ENCODE measurements at places on chromosomes 2 and 18. TPM values are rescaled to one million over a fixed set of nuclear protein-coding genes. Genes with fewer than 3 reads are reported as not detected.

DNA sequence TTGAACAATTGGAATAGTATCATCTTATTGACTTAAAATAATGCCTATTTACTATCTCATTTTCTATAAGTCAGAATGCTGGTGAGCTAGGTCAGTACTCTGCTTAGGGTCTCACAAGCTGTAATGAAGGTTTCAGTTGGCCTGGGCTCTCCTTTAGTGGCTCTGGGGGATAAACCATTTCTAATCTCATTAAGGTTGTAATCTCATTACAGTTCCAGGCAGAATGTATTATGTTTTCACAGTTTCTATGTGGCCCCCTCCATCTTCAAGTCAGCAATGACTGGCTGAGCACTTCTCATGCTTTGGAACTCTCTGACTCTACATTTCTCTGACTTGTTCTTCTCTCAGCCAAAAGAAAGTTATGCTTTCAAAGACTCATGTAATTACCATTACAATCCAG lies 163.1 kb downstream of the CCDC178 start:
- no peak for DNase-seq

GRCh38 chr2:1546023-1546591 lies 132.8 kb downstream of the TPO start:
- no peak for DNase-seq

- DNase-seq, result peak; percentile 72
Observed at GRCh38 chr18:23099621-23100020, 35.7 kb upstream of the CABLES1 start.

DNA sequence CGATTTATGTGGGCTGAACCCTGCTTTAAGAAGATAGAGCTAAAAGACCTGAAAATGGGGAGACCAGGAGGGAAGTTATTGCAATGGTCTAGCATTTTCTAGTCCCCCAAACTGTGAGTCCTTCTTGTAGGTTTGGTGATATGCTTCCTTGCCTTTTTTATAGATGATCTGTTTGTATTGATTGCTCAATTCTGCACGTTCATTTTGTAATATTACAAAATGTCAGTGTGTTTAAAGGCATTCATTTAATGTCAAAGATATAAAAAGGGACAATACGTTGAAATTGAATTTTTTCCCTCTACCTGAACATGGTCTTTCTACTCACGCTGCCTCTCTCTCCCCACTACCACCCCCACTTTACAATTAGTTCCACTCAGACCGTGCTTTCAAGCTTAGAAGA lies 5.6 kb upstream of the FIGN start:
- DNase-seq, result no peak

- DNase-seq, result no peak
Observed at GRCh38 chr2:36389091-36389564, 33.5 kb downstream of the CRIM1 start.

DNA sequence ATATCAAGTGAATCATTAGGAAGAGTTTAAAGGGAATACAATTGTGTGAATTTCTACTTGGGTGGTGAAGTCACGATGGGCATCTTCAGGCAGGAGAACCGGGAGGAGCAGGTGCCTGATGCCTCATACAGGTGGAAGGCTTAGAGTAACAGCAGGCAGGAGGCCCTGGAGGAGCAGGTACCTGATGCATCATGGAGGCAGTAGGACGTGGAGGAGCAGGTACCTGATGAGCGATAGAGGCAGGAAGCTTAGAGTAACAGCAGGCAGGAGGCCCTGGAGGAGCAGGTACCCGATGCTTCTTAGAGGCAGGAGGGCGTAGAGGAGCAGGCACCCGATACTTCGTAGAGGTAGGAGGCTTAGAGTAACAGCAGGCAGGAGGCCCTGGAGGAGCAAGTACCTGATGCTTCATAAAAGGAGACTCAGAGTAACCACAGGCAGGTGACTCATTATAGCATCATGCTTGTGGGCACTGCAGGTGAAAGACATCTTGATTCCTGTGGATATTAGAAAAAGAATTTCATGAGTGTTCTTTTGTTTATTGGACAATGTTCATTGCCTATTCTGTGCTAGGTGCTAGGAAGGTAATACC lies 133.9 kb downstream of the ATP9B start:
- DNase-seq, result no peak

DNA sequence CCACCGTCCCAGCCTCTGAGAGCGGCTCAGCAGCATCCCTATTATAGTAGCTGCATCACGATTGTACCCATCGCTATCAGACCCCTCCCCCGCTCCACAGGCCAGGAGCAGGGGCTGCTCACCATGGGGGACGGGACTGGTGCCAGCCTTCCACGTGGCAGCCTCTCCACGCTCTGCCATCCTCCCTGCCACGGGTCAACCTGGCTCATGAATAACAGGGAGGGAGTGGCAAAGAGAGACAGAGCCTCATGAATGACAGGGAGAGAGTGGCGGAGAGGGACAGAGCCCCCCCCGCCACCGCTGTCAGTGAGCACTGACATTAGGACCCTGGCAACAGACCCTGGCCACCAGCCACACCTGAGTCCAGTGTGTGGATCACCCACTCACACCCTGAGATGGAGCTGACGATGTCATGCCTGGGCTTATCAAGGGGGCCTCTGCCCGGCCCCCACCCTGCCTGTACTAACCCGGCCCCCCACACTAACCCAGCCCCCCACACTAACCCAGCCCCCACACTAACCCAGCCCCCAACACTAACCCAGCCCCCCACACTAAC lies 16.9 kb downstream of the CROCC2 start:
- DNase-seq, result no peak

- DNase-seq, result no peak
Observed at GRCh38 chr2:169980001-169980400, 152.7 kb downstream of the UBR3 start.

DNA sequence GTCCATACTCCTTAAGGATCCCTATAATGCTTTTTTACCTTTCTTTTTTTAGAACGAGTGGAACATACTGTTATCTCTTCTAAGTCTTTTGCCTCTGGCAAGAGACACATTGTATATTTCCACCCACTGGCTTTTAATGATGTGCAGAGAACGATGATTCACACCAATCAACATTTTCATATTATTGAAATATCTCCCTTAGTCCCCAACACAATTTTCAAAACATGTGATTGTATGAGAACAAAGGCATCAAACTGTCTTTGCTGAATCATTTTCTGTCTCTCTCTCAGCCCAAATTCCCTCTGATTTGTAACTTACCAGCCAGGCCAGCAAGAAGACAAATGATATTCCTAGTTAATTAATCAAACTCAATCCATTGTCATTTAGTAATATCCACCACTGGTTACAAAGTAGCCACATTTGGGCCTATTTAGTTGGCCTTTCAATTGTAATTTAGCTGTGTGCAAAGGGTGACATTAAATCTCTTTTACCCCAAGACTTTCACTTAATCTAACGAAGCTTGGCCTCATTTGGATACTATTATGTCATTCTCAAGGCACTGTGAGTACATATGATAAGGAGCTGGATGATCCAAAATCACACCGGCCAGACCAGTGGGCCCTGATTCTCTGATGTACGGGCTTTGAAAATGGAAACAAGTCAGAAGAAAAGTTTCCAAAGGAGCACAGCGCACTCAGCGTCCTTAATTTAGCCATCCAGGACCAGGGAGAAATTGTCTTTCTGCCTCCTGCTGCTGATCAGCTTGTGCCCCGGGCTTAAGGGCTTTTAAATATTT lies 185.1 kb downstream of the SCG2 start:
- no peak for DNase-seq

- DNase-seq, result no peak
Observed at GRCh38 chr2:20565101-20565622, 85.7 kb downstream of the HS1BP3 start.

DNA sequence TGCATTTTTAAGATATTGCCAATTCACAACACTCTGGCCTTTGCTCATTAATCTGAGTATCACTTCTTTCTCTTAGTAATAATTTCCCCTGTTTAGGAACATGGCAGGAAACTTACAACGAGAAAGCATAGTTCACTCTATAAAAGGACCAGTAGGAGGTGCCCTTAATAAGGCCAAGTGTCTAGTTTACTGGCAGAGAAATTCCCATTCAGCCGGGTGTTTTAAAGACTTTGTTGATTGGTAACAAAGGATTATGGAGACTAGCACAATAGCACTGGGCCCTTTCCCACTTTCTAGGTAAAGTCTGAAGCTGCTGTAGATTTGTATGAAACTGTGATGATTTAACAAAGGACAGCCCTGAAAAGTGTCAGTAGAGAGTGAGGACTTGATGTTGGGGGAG lies 3.1 kb downstream of the DCC start:
- DNase-seq, result no peak

DNA sequence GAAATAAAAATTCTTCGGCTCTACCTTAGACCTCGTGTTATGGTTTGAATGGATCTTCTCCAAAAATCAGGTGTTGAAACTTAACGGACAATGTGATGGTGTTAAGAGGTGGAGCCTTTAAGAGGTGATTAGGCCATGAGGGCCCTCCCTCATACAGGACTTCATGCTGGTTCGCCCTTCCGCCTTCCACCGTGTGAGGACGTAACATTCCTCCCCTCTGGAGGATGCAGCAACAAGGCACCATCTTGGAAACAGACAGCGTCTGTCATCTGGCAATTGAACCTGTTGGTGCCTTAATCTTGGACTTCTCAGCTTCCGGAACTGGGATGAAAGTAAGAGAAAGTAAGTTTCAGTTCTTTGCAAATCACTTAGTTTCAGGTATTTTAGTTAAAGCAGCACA lies 126.3 kb upstream of the SPRED2 start:
- no peak for DNase-seq

- no peak for DNase-seq
Observed at GRCh38 chr2:176118601-176119339, 2.2 kb downstream of the HOXD10 start.

DNA sequence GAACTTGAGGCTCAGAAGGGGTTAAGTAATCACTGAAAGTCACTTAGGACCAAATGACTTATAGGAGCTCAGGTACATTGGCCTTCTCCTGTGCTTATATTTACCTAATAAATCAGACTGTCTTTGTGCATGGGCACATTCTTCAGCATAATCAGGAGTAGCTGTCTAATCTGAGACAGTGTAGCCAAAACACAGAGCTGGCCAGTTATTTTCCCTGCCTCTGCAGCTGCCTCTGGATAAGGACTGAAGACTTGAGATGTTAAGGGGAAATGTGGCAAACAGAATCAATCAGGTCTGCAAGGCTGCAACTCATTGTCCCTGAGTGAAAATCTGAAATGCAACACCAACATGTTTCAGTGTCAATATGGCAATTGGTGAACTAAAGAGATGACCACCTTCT lies 1.5 kb downstream of the FSHR start:
- DNase-seq, result no peak

GRCh38 chr18:72799106-72799505 lies 68.7 kb downstream of the NETO1 start:
- DNase-seq, result no peak

DNA sequence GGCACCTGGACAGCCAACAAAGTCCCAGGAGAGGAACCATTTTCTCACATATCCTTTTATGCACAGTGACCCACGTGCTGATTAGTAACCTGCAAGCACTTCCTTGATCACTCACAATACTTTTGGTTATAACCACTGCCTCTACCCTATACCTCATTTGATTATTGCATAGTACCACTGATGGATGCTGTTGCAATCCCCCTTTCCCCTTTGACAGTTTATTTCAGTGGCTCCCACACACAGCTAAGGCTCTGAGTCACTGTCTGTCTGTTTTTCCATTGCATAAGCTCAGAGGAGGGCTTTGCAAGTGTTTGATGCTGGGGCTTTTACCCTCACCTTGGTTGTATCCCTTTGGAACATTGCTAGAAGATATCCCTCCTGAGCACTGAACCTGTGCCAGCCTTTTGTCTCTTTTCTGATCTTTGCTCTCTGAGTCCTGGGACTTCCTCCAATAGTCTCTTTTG lies 101.7 kb upstream of the RBBP8 start:
- DNase-seq, result no peak

DNA sequence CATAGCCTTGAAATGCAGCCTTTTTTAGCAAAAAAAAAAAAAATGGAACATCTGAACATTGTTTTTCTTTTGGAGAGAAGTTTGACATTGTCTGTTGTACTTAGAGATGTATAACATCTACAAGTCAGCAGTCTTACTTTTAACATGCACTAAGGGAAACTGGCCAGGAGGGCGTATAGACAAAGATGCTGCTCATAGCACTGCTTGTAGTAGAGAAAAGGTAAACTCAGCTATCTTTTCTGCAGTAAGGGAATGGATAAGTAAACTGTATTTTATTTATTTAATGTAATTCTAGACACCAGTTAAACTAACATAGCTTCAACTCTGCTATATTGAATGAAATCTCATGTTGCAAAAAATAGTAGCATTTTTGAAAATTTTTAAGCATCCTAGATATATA lies 489.6 kb downstream of the PTPRM start:
- DNase-seq, result no peak

Gene MPP4
- not detected for total RNA-seq

Gene LCT
- total RNA-seq, result not detected

Gene IL36G
- not detected for total RNA-seq

Gene PFN4
- 1.2 TPM for total RNA-seq

Gene NT5C1B
- total RNA-seq, result not detected

Gene MARCO
- total RNA-seq, result 4.8 TPM

Gene ASPRV1
- 1.7 TPM for total RNA-seq

Gene ZNF521
- total RNA-seq, result 11.6 TPM

Gene IL1R2
- total RNA-seq, result 5.9 TPM

Gene LRP2
- 0.13 TPM for total RNA-seq

Gene RSAD2
- total RNA-seq, result 4.4 TPM

Gene SESTD1
- 70.6 TPM for total RNA-seq

Gene CRYGD
- total RNA-seq, result not detected

Gene DGKD
- 44.7 TPM for total RNA-seq

Data from ureter (tissue), 1 donor.